ENCODE measurements at places on chromosomes 5 and 9.

- no peak for DNase-seq
These were observed 115.5 kb downstream of the C9orf50 start for GRCh38 chr9:129505270-129505902.

DNA sequence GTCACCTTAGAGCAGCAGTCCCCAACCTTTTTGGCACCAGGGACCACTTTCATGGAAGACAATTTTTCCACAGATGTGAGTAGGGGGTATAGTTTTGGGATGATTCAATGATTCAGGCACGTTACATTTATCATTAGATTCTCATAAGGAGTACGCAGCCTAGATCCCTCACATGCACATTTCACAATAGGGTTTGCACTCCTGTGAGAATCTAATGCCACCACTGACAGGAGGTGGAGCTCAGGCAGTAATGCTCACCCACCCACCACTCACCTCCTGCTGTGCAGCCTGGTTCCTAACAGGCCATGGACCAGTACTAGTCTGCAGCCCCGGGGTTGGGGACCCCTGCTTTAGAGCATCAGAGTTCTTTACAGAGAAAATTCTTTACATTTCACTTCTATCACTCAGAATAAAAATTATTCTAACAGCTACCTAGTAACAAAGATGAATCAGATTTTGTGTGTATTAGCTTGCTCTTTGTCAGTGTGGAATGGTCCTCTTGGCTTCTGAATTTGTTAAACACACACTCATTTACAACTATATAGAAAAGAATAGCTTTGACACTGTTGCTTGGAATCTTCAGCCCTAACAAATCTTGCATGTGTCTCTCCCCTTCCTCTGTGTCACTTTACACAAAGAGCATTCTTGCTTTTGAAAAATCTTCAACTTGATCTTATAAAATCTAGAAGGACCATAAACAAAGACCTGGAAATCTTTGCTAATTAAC lies 438.6 kb downstream of the BNC2 start:
- DNase-seq, result no peak

- DNase-seq, result no peak
These were observed 1.5 kb downstream of the RORB start for GRCh38 chr9:74498621-74499095.

DNA sequence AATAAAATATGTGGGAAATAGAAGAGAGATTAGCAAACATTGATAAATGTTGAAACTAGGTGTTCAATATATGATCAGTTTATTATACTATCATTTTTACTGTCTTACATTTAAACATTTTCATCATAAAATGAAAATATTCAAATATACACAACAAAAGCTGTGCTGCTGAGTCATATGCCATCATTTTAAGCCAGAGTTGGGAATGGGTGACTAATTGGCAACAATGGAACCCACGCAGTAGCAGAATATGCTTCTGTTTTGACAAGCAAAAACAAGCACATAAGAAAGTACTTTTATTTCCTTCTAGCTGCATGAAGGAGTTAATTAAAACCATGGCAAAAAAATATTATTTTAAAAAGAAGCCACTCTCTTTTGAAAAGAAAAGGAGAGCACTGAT lies 340.0 kb upstream of the EDIL3 start:
- DNase-seq, result no peak

GRCh38 chr9:87629104-87629503 lies 96.8 kb upstream of the CTSL start:
- DNase-seq, result no peak

- DNase-seq, result no peak
These were observed 79.7 kb upstream of the LRRC70 start for GRCh38 chr5:62498961-62499360.

DNA sequence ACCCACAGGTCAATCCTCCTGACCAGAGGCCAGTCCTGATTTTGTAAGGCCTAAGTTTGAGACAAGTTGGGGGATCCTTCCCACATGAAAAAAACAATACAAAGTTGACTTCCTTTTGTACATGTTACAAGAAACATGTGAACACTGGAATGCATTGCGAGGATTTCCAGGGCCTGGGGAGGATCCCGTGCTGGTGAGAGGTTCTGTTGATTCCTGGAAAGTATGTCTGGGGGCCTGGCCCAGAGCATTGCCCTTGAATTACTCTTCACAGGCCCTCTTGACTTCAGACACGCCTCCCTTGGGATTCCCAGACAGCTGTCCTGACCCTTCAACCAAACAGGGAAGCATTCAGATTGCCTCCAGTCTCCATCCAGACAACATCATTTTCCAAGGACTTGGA lies 234.2 kb upstream of the IRX2 start:
- DNase-seq, result no peak

DNA sequence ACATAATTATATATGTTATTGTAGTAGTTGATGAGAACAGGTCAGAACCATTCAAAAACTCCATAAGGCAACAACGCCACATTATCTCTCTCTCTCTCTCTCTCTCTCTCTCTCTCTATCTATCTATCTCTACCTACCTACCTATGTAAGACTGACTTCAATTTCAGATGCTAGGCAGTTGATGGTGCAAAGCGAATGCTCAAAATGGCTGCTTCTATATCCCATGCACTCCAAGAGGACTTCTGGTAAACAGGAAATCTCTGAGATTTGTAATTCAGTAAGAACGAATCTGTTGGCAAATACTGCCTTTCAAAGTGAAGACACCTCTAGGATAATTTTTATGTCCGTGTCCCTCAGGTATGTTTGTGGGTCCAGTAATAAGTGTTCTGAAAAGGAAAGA lies 43.7 kb downstream of the MEF2C start:
- DNase-seq, result no peak

DNA sequence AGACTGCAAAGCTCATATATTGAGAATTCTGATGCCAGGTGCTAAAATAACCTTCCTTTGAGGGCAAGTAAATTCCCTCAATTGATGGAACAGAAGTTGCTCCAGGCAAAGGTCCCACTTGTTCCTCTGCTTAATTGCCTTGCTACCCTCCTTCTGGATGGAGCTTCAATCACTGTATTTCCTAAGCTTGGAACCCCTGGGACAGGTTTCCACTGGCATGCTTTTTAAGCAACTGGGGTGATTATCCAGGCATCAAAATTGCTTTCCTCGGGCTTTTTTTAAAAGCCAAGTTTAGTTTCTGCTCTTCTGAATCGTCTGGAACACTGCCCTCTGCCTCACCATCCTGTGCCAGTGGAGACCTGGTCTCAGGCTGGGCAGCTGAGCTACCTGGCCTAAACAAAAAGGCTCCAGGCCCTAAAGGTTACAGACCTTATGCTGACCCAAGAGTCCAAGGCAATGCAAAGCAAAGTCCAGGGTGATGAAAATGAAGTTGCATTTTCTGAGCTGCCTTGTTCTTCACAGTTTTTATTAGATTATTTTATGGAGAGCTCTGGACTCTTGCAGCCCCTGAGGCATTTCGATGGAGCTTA lies 167.9 kb upstream of the CD180 start:
- DNase-seq, result no peak

DNA sequence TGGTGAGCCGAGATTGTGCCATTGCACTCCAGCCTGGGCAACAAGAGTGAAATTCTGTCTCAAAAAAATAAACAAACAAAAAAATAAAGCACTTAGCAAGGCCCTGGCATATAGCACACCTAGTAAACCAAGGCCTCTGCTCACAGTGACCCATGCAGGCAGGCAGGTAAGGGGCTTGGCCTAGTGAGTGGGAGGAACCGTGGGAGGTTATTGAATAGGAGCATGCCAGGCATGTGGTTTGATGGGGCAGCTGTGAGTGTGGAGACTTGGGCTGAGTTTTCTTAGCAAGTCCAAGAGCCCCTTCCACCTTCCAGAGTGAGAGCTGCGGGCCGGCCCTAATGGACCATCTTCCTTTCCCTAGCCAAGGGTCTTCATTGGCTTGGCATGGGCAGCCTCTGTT lies 4.5 kb upstream of the NDST1 start:
- no peak for DNase-seq

DNA sequence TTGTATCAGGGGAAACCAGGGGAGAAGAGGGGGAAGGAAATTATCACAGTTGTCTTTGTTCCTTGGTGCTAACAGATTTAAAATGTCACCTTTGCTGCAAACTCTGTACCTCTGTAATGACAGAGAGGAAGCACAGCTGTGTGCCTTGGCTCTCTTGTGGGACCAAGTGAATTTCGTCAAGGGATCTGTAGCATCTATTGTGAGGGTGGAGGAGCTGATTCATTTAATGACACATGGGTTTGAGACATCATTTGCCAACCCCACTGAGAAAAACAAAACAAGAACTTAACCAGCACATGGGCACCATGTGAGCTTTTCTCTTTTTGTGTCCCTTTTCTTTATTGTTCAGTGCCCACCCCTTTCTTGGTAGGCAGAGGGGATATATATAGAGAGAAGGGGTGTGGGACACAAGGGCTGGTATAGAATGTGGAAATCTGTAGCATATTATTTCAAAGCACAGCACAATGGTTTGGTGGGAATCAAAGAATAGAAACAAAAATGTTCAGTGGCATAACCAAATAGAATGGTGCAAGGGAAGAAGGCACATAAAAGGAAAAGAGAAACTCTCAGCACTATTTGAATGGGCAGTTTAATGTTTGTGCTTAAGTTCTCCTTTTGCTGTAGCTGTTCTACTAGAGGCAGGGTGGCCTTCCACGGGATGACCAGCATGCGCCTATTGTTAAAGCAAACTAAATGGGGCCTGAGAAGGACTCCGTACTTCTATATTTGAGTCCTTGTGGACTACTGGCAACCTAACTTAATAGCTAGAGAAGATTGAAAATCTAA lies 63.3 kb downstream of the LIX1 start:
- DNase-seq, result no peak

DNA sequence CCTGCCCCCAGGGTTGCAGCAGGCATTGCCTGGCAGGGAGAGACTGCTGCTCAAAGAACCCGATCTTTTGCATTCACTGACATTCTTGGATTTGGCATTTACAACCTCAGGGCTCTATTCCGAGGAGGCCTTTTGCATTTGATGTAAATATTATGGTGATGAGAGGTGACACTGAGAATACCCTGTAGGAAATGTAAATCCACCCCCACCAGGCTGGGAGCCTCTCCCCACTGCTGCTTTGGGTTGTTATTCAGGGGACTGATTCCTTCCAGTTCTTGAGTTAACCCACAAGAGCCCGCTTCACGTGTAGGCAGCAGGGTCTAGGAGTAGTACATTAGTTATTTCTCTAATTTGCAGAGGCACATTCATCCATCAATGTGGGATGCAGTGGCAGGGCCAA lies 55.5 kb upstream of the ARAP3 start:
- DNase-seq, result no peak

DNA sequence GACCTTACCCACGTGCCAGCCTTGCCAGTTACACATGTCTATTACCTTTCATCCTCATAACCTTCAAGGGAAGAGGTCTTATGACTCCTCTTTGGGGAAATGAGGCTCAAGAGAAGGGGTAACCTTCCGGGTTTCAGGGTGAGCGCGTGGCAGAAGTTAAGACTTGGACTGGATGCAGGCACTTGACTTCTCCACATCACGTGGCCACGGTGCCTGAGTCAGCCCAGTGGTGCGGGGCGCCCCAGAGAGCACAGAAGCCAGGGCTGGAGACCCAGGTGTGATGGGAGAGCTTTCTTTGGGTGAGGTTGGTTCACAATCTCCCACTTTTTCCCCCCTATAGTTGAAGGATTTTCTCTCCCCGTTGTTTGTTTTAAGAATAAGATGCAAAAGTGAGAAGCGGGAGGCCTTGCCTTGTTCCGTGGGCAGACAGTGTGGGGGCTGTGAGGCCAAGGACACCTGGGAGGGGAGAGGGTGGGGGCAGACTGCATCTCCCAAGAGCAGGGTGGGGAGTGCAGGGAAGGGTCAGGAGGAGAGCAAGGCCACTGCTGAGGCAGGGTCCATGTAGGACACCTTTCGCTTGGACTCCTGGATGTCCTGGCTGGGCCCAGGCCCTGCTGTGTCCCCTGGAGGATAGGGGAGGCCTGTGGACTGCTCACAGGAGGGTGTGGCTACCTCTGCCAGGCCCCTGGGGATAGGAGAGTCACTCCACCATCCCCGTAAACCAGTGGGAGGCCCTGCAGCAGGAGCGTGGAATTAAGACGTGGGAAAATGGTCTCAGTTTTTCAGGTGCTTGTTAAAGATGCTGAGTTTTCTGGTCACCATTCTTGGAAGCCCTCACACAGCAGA lies 90.0 kb upstream of the CTSL start:
- no peak for DNase-seq

DNA sequence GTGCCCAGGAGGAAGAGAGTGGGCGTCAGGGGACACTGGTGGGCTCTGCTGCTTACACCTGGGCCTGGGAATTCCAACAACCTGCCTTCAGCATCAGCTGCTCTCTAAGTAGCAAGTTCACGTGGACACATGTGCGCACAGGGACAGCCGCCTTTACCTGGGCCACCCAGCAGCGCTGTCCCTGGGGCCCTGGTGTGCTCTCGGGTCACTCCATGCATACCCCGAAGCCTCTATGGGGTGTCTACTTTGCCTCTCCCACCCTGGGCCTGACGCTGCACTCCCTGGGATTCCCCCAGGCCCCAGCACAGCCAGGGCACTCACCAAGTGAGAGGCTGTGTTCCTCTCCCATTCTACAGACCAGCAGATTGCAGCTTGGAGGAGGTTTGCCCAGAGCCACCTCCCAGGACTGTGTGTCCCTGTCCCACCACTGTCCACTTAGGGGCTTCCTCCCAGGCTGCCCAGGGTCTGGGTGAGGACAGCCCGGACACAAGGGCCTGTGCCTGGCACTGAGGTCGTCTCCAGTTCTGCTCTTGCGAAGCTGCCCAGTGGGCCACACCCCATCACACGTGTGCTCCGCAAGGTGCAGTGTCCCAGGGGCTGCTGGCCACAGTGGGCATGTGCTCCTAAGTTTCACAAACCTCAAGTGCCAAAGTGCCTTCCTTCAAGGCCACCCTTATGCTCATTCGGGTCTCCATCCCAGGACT lies 5.9 kb downstream of the NINJ1 start:
- DNase-seq, result no peak

DNA sequence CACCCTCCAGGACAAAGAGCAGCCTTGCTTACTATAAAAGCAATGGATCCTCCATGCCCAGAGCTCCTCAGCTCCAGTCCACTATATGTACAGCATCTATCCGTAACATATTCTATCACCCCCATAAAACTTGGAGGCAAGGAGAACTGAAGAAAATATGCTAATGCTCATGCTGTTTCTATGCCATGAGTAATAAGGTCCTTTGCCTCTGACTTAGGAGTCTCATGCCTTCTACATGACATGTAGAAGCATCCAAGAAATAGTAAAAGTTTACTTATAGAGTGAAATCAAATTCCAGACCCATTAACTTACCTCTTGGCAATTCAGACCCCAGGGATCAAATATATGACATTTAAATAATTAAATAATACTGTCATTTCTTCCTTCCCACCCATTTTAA lies 33.7 kb downstream of the SSBP2 start:
- no peak for DNase-seq

DNA sequence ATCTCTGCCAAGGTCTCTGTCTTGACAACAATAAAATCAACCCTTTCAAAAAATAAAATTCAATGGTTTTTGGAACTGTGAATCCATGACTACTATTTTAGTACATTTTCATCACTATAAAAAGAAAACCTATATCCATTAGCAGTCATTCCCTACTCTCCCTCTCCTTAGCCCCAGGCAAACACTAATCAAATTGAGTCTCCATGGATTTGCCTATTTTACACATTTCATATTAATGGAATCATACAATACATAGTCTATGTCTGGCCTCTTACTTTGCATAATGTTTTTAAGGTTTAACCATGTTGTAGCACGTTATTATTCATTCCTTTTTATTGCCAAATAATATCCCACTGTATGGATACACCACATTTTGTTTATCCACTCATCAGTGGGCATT lies 24.1 kb downstream of the RIGI start:
- no peak for DNase-seq

Measured in memory B cell (primary cell).